Left lung (tissue), 14 donors: ENCODE measurements at places on chromosomes 6 and 20. TPM values are rescaled to one million over a fixed set of nuclear protein-coding genes. Genes with fewer than 3 reads are reported as not detected.

DNA sequence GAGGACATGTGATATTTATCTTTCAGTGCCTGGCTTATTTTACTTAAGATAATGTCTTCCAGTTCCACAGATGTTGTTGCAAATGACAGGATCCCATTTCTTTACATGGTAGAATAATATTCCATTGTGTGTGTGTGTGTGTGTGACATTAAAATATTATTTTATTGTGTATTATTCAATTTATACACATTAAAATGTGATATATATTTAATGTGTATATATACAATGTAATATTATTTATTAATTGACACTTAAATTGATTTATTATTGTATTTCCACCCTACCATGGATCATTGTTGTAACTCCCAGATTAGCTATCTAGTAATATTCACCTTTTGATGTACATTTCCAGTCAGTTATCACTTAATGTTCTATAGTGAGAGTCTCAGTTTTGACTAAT, 1422.5 kb upstream of the ADGRB3 start:
- no peak for DNase-seq

DNA sequence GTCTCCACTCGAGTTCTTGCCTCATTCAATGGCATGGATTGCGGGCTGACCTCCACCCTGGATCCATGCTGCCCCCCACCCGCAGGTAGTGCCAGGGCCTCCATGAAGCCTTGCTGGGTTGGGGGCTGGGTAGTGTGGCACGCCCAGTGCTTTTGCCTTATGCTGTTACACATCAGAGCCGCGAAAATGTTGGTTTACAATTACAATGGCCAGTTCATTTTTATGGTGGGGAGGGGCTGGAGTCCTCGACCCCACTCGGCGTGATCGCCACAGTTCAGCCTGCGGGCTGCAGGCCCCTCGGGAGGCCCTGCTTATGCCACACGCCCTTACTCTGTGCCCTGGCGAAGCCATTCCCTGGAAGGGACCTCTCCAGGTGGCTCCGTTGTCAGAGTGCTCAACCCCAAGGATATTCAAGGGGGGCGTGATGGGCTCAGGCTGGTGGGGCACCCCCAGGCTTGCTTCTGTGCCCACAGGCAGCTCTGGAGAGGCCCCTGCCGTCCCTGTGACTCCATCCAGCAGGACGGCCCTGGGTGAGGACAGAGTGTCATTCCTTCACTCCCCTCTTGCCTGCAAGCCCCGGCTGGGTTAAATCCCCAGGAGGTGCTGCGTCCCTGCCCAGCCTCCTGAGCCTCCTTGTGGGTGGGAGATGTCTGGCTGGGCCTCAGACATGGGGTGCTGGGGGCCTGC, 14.8 kb downstream of the ITPA start:
- peak; percentile 57 for DNase-seq

- DNase-seq: no peak
Observed at GRCh38 chr6:74971633-74972032, 234.2 kb downstream of the COL12A1 start.

GRCh38 chr6:25411316-25411950, 132.3 kb downstream of the CARMIL1 start:
- no peak for DNase-seq

DNA sequence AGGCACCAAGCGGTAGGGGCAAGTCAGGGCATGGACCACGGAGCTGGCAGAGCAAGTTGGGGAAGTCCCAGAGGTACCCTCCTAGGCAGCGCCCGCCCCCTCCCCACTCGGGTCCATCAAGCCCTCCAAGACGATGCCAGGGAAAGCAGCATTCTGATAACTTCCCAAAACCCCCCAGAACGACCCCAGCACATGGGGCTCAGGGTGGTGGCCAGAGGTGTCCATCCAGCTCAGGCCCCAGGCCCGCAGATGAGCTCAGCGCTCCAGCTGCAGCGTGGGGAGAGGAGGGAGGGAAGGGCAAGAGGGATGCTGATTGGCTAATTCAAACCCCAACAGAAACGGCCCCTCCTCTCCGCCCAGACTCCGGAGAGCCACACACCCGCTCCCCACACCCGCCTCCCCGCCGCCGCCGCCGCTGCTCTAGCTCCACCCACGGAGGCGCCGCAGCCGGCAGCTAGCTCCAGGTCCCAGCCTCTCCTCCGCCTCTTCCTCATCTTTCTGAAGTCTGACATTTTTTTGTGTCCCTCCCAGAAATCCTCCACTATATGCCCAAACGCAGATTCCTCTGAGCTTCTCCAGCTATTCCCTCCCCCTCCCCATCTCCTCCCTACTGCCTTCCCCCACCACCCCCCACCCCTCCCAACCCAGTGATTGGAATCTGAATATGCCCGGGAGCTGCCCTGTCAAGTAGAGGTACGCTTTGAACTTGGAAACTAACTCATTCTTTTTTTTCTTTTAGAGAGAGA, 40.3 kb upstream of the TLDC2 start:
- peak; percentile 99 for DNase-seq

DNA sequence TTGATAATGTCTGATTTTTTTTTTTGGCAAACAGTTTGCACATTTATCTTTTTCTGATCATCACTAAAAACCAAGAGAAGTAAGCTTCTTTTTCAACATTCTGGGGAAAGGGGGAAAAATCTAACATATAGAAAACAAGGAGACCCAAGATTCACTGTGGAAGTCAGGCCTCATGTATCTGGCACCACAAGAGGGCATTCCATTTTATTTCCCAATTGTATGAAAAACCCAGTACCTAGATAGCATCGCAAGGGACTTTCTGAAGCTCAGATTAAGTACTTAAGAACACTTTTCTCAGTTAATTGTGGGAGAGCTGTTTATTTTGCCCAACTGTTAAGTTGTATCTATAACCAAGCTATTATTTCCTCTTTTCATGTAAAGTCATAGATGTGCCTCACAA, 152.9 kb downstream of the KLHL32 start:
- no peak for DNase-seq

DNA sequence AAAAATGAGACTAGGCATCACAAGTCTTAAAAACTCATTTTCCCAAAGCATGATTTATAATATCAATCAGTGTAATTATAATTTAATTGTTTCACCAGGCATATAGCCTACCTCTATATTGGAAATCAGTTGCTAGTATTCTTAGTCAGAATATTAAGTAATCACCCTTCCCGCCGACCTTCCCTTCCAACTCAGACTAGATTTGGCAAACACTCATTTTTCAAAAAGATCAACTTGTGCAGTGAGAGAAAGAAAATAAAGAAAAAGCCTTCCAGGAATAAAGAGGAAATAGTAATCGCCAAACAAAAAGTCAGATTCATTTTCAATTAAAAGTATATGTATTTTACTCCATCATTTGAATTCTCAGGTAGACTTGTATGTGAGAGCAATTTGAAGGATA, 1.9 kb upstream of the BMP5 start:
- no peak for DNase-seq

- DNase-seq: no peak
Observed at GRCh38 chr6:114277220-114277619, 65.6 kb downstream of the HS3ST5 start.

DNA sequence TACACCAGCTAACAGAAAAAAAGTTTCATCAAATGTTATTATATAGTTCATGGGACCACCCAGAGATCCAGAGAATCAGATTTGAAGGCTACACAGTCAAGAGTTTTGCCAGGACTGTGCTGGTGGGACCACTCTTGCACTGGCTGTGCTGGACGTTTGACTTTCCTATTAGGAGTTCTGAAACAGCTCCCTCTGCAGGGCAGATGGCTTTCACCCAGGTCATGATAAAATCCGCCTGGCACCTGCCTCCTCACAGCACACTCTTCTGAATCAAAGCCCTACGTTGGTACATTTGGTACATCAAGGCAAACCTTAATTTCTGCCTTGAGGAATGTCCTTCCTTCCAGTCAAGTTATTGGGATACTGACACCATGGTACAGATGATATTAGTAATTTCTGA, 302.1 kb downstream of the ZNF217 start:
- no peak for DNase-seq

DNA sequence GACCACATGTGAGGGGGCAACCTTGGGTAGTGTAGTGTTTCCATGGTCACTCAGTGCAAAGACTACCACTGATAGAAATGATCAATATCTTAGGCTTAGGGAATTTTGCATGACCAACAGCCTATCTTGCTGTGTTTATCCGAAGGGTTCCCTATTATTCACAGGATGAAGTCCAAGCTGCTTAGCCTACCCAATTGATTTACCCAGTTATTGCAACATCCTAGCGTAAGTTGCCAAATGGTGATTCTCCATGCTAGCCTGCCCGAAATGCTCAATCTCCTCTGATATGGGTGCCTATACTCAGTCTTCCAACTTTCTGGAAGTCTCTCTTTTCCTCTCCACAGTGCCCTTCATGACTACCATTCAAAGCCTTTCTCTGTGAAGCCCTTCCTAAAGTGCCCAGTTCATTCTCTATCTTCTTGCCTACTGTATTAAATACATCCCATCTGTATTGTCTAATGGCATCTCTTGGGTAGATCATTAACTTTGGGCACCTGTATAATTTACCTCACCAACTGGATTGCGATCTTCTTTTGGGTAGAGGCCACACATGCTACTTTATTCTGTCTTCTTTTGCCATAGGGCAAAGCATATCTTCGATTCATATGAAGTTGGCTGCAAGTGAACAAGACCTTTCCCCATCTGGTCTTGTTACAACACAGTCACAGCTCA, 240.5 kb downstream of the CLIC5 start:
- DNase-seq: no peak

DNA sequence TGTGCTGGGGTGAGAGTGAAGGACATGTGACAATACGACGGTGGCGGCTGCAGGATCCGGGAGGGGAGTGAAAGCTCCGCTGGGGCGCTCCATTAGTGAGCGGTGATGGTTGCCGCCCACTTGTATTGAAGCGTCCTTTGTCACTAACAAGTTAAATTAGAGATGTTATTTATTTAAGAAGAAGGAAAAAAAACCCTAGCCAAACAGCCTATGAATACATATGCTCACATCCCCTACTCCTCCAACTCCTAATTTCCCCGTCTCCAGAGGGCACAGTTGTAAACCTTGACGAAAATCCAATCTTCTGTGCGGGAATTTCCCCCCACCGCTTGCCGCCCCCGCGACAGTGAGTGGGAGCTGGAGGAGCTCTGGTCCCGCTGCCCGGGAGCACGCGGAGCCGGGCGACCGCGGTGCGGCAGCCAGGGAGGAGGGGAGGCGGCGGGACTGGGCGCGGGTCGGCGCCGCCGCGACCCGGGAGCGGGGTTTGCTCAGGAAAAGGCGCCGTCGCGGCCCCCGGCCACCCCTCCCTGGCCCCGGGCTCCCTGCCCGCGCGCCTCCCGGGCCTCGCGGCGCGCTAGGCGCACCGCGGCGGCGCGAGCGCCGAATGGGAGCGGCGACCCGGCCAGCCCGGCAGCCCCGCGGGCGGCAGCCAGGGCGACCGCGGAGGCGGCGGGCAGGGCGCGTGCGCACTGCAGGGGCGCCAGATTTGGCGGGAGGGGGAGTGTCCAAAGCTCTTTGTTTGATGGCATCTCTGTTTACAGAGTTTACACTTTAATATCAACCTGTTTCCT, at the start of gene MYB:
Gene MYB (plus strand): TSS at position 767 of the 791 bp plus-strand sequence. CDS start 206 bp downstream, outside the sequence.
- DNase-seq: peak; percentile 66

COL9A3 gene
- total RNA-seq: 2.3 TPM

KCNK15 gene
- total RNA-seq: 3.1 TPM

NHLRC1 gene
- total RNA-seq: 2.6 TPM
